ENCODE measurements at places on chromosomes 13 and 19.

- no peak for DNase-seq
These were observed 22.0 kb upstream of the POU4F1 start for GRCh38 chr13:78625384-78625783.

DNA sequence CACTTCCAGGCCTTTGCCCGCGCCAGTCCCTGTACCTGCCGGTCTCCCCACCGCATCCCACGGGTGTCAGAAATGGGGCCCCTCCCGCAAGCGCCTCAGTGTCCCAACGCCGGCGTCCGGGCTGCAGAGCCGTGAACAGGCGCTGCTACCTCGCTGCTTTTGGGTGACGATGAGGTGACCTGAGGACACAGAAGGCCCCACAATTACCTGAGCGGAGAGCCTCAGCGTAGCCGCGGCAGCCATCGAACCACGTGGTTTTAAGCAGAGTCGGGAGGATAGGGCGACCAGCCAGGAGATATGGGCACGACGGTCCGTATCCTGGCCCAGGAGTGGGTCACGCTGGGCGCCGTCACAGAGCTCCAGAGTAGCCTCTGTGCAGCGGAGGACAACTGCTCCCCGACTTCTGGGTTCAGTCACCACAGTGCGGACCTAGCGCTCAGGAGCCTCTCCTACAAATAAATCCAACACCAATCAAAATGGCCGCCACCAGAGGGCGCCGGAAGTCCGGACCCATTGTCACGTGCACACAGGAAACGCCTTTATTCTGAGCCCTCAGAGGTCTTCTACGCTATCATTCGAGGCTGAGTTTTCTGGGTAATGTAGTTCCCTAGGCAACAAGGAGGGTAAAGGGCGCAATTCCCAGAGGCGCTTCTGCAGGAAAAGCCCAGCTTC lies at the start of gene ZNF814:
Gene ZNF814, minus strand, starts transcription at position 478 of the 672 bp plus-strand sequence. Its CDS starts 235 bp downstream, at position 243.
- peak; percentile 85 for DNase-seq

DNA sequence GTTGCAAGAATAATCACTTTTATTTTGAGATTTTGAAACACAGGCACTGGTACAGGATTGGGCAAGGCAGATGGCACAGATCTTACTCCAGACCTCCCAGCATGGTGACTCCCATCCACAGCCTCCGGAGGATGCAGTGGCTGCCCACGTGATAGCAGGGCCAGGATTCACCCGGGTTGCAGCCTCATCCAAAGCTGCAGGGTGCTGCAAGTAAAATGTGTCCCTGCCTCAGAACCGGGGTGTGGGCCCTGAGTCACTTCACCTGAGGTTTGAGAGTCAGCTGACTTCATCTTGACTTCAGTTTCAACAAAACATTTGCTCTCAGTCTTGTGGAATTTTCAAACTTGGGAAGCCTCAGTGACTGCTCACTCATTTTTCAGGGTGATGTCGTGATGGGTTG lies 201.9 kb downstream of the FGF9 start:
- no peak for DNase-seq

GRCh38 chr13:77565635-77566034 lies 30.1 kb downstream of the SCEL start:
- peak; percentile 19 for DNase-seq

GRCh38 chr13:99725644-99726043 lies 224.4 kb downstream of the TM9SF2 start:
- no peak for DNase-seq

DNA sequence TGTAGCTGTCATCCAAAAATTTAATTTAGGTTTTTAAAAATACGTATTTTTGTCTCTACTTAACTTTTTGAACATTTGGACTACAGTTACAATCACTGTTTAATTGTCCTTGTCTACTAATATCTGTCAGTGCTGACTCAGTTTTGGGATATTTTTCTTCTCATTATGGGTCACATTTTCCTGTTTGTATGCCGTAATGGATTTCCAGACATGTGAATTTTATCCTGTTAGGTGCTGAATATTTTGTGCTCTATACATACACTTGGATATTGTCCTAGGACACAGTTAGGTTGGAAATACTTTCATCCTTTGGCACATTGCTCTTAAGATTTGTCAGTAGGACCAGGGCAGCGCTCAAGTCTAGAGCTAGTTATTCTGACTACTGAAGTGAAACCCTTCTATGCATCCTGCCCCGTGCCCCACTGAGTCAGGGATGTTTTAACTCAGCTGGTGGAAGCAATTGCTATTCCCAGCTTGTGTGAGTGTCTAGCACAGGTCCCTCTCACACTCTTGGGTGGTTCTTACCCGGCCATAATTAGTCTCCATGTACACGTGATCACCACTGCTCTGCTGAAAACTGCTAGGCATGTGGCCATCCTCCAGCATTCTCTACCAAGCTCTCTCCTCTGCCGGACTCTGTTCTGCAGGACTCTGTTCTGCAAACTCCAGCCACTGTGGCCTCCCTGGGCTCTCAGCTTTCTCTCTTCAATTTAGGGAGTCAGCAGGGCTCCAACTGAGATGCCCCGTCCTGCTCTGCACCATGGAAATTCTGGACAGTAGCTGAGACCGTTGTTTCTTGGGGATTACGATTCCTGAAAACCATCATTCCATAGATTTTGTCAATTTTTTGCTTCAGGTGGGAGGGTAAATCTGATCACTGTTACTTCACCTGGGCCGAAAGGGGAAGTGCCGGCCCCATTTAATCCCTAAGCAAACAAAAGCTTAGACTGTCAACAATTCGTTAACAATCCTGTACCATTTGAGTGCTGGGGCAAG lies 11.1 kb downstream of the PROZ start:
- no peak for DNase-seq

DNA sequence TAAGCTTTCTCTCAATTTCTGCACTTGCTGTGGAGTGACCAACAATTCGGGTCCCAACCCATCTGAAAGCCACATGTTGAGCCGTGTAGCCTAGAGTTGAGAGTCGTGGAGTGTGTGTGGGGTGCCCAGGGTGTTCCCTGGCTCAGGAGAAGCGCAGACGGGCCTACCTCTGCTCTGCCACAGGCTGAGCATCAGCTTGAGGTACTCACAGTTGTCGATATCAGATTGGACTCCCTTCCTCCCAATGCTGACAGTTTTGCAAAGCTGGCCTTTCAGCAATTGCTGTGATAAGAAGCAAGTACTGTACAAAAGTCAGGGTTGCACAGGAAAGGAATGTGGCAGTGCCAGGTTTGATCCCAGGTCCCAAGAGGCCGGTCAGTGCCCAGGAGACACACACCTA lies 133.4 kb upstream of the SPACA7 start:
- DNase-seq: peak; percentile 24

DNA sequence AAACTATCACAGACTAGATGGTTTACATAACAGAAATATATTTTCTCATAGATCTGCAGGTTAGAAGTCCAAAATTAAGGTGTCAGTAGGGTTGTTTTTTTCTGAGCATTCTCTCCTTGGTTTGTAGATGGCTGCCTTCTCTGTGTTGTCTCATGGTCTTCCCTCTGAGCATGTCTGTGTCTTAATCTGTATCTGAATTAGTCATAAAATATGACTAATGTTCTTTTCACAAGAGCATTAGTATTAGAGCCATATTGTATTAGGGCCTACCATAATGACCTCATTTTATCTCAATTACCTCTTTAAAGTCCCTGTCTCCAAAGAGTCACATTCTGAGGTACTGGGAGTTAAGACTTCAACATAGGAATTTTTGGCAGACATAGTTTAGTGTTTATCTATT lies 77.2 kb upstream of the OBI1 start:
- DNase-seq: no peak

GRCh38 chr19:18426416-18426767 lies 7.2 kb downstream of the SSBP4 start:
- peak; percentile 49 for DNase-seq

DNA sequence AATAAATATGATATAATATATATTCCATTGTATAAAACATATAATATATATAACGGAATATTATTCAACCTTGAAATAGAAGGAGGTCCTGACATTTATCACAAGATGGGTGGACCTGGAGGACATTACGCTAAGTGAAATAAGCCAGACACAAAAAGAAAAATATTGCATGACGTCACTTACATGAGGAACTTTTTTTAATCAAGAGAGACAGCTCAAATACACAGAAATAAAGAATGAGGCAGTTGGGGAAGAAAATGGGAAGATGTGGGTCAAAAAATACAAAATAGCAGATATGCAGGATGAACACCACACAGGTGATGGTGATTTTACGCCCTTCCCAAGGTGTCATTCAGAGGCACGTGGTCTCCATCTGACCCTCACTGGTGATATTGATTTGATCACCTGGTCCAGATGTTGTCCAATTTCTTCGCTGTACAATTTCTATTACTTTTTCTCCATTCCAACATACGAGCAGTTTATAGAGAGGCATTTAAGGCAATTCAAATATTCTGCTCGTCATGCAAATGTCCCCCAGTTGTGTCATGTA lies 513 bp upstream of the ZNF317 start:
- no peak for DNase-seq

- no peak for DNase-seq
These were observed 888.3 kb downstream of the PCDH9 start for GRCh38 chr13:66341635-66342377.

DNA sequence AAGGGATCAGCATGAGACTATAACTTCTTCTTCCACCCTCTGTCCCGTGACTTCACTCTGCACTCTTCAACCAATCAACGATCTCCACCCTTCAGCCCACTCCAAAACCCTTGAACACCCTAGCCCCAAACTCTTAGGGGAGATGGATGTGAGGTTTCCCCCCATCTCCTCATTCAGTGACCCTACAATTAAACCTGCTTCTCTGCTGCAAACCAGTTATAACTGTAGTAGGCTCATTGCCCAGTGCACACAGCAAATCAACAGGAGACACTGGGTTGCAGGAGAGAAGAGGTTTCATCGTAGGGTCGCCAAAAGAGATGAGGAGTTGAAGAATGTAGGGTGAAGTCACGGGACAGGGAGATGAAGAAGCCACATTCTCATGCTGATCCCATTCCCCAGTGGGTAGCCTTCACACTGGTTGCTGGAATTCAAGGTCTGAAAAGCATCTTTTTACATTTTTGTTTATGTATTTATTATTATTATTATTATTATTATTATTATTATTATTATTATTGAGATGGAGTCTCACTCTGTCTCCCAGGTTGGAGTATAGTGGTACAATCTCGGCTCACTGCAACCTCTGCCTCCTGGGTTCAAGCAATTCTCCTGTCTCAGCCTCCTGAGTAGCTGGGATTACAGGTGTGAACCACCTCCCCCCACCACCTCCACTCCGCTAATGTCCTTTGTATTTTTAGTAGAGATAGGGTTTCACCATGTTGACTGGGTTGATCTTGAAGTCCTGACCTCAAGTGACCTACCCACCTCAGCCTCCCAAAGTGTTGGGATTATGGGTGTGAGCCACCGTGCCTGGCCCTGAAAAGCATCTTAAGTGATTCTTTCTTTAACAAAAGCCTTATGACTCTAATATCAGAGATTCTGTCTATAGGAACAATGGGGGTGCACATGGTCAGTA lies 5.8 kb upstream of the CYP2S1 start:
- DNase-seq: no peak

Measured in H7 (cell line).